SJCRH30 (cell line): ENCODE measurements at places on chromosomes 1 and 21. TPM values are rescaled to one million over a fixed set of nuclear protein-coding genes. Genes with fewer than 3 reads are reported as not detected.
A peak's percentile ranks its signal among the peaks of the same experiment; 100 is the strongest.

DNA sequence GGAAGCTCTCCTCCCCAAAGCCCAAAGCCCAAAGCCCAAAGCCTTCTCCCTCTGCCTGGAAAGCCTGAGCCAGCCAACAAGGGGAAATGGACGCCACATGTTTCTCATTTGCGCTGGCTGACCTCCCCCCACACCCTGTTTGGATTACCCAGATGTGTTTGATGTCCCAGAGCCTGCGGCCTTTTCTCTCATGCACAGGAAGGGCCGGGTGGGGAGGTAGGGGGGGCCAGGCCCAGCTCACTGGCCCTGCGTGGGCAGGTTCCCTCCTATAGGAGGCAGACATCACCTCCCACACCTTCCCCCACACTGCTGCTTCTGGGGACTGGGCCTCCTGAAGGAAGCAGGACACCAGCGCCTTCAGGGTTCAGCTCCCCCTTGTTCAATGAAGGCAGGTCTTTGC, 116.3 kb downstream of the NAV1 start:
- peaks cover 1% of the 10 kb centered on the region; the same call in 1 of the 2 replicates for H3K36me3 ChIP-seq
- H3K27ac ChIP-seq = no peak overlapping the region
- DNase-seq = no peak
- H3K4me3 ChIP-seq = no peak overlapping the region

DNA sequence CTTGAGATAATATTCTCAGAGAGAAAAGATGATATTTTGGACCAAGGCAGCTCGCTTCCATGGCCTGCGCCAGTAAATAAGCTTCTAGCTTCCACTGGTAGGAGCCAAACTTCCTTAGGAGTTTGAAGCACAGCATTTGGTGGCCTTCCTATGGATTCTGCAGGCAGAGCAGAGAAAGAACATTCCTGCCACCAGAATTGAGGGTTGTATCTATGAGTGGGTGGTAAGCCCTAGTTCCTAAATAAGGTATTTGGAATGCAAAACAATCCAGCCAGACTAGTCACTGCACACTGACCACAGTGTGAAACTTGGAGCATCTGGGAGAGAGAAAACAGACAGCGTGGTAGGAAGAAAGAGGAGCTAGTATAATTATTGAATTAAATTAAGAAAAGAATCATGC, 54.1 kb upstream of the BCAR3 start:
- peak; percentile 61 for DNase-seq
- no peak overlapping the region for H3K27ac ChIP-seq
- peaks cover 57% of the 10 kb centered on the region for H3K4me1 ChIP-seq
- no peaks in the 10 kb centered on the region for H3K27me3 ChIP-seq
- H3K4me3 ChIP-seq = no peak overlapping the region

DNA sequence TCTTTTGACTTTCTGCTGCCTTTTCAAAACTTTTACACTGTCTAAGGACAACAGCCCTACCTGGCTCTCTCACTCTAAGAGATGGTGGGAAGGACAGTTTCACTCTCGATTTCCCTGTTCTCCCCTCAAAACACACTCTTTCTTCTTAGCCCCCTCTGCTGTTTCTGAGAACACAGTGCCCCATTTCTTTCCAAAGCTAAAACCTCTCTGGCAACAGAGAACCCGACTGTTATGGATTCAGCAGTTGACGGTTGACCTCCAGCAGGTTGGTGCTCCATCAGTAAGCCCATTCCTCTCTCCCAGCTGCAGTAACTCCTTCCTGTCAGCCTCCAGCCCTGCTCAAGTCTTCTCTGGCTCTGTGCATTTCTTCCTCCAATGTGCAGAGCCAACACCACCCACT, 88.2 kb upstream of the ABCD3 start:
- no peak overlapping the region for H3K27ac ChIP-seq
- no peaks in the 10 kb centered on the region for H3K27me3 ChIP-seq
- DNase-seq = peak; percentile 31
- no peak overlapping the region for H3K4me3 ChIP-seq
- no peaks in the 10 kb centered on the region for H3K36me3 ChIP-seq

DNA sequence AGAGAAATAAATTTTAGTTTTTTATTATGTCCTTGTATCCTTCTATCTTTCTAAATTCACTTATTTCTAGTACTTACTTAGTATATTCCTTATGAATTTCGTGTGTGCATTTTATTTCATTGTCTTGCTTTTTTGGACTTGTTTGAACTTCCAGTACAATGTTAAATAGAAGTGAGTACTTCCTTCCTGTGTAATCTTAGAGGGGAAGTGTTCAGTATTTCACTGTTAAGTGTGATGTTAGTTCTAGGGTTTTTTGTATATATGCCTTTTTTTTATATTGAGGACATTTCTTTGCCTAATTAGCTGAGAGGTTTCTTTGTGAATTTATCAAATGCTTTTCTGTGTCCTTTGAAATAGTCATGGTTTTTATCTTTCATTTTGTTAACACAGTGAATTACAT, 10.7 kb downstream of the LYPLAL1 start:
- H3K4me1 ChIP-seq = no peaks in the 10 kb centered on the region
- no peak overlapping the region for H3K4me3 ChIP-seq
- peaks cover 37% of the 10 kb centered on the region for H3K36me3 ChIP-seq
- H3K27me3 ChIP-seq = no peaks in the 10 kb centered on the region
- H3K27ac ChIP-seq = no peak overlapping the region
- no peak for DNase-seq

DNA sequence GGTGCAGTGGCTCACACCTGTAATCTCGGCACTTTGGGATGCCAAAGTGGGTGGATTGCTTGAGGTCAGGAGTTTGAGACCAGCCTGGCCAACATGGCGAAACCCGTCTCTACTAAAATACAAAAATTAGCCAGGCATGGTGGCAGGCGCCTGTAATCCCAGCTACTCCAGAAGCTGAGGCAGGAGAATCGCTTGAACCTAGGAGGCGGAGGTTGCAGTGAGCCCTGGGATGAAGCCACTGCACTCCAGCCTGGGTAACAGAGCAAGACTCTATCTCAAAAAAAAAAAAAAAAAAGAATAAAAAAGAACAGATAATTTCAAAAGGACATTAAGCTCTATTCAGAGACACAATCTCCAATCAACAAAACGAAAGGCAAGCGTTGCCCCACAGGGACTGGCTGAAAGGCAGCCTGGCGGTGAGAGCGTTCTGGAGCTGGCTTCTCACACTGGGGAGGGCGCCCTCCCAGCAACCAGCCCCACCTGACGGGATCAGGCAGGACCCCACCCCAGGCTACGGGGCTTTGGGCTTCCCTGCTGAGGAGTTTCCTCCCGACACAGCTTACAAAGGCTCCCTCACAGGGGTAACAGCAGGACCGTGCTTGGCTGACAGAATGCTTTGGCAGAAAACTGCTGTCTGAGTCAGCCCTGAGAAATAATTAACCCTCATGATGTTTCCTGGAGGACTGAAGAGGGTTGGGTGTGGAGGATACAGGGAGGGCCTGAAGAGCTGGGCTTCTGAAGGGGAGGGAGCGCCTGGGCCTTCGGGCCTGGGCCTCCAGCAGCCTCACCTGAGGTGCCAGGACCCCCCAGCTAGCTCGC, 31.1 kb upstream of the SRP9 start:
- no peaks in the 10 kb centered on the region for H3K27me3 ChIP-seq
- H3K4me3 ChIP-seq = peak overlapping the region; percentile 40
- peak overlapping the region; percentile 4; the same call in 1 of the 2 replicates for H3K27ac ChIP-seq

The PROK1 gene
- not detected in 2 replicates for total RNA-seq

- H3K36me3 ChIP-seq = no peaks in the 10 kb centered on the region
- H3K27me3 ChIP-seq = no peaks in the 10 kb centered on the region
- no peak overlapping the region for H3K4me3 ChIP-seq
- no peak overlapping the region for H3K27ac ChIP-seq
- DNase-seq = no peak
These were observed 10.8 kb downstream of the RPS6KA1 start for GRCh38 chr1:26540351-26540750.
